Stimulated activated naive B cell treated with anti-CD40 and anti-IgM and Interleukin-4, amounts not matched to agents 10 μg/mL and 1 μg/mL and 100 μg/mL, for 72 hours (primary cell): ENCODE measurements at places on chromosomes 3 and 15.

DNA sequence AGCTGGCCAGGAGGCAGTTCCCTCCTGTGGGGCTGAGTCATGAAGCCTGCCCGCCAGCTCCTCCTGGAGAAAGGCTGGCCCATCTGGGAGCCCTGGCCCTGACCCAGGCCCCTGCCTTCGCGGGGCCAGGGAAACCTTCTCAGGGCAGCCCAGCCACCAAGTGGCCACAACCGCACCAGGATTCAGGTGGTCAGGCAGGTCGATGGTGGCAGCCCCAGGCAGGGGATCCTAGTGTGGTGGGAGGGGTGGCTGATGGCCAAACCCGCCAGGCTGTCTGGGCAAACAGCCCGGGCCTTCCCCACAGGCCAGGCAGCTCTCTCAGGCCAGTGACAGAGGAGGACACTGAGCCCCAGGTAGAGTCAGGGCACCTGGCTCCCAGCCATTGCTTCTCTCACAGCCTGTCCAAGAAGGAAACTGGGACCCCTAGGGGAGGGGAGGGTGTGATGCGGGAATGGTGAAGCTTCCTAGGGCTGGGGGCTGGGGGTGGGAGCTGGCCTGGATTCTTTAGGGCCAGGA is 1.2 kb downstream of the TWF2 start:
- no peak for DNase-seq

GRCh38 chr15:76974456-76975036 is 20.4 kb upstream of the PSTPIP1 start:
- DNase-seq, result no peak

DNA sequence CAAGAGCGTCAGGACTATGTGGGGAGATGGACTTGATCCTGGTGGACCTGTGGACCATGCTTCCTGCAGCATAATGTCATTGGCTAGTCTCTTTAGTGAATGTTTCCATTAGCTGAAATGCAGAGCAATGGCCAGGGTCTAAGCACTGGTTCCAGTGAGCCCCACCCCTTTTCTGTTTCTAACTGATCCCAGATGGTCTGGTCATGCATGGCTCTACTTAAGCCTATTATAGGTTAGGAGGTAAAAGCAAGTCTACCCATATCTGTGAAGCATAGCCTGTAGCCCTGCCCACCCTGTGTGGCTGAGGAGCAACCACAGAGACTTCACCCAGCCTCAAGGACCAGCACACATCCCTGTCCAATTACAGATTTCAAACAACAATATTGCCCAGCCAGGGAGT is 419.2 kb downstream of the ZNF385D start:
- no peak for DNase-seq

- DNase-seq, result no peak
Observed at GRCh38 chr3:97928986-97929385, 43.2 kb downstream of the RIOX2 start.
